ENCODE measurements at places on chromosomes 16 and 17.
A peak's percentile ranks its signal among the peaks of the same experiment; 100 is the strongest.

DNA sequence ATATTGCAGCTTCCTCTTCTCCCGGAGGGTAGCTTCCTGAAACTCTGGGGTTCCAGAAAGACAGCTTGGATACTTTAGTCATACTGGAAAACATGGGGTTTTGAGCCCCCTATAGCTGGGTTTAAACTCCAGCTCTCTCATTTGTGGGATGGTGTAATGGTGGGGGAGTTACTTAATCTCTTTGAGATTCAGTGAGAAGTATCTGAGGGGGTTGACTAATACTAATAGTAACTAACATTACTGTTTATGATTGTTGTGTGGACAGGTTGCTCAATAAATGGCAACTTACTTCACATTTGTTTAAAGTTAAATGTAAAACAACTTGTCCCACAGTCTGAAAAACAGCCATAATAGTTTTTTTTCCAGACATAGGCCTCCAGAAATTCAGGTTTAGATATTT lies 5.1 kb upstream of the SUZ12 start:
- no peak for DNase-seq

GRCh38 chr16:23182679-23183542 lies at the start of gene SCNN1G:
Gene SCNN1G (plus strand): TSS chr16:23182745. CDS start chr16:23186272, 3,527 bp downstream.
- DNase-seq: peak; percentile 12

DNA sequence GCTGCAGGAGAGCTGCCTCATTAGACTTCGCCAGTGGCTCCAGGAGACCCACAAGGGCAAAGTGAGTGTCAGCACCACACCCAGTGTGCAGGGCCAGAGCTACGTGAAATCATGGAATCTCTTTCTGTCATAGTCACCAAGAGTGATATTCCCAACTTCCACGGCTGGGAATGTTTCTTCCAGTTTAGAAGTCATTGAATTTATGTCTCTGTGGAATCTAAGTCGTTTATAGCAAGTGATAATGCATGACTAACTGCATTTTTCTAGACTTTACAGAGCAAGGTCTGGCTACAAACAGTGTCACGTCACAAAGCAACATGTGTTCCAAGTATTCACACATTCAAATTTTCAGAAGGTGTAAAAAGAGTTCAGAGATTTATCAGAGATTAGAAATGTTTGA lies 55.5 kb downstream of the SEC14L1 start:
- DNase-seq: no peak

GRCh38 chr17:41258406-41258805 lies 3.2 kb downstream of the KRTAP9-9 start:
- no peak for DNase-seq

GRCh38 chr17:18172531-18173278 lies 10.9 kb upstream of the ALKBH5 start:
- DNase-seq: no peak

- no peak for DNase-seq
Observed at GRCh38 chr16:85600530-85601271, 12.4 kb upstream of the GSE1 start.

DNA sequence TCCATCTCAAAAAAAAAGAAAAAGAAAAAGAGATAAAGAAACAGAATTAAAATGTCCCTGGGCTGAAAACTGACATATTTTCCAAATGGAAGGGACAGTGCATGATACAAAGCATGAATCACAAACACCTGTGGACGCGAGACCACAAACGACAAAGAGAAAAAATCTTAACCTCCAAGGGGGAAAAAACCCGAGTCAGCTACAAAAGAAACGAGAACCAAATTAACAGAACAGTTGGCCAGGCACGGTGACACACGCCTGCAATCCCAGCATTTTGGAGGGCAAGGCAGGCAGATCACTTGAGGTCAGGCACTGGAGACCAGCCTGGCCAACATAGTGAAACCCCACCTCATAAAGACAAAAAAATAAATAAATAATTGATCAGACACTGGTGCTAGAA lies 1.9 kb downstream of the TRAP1 start:
- no peak for DNase-seq

DNA sequence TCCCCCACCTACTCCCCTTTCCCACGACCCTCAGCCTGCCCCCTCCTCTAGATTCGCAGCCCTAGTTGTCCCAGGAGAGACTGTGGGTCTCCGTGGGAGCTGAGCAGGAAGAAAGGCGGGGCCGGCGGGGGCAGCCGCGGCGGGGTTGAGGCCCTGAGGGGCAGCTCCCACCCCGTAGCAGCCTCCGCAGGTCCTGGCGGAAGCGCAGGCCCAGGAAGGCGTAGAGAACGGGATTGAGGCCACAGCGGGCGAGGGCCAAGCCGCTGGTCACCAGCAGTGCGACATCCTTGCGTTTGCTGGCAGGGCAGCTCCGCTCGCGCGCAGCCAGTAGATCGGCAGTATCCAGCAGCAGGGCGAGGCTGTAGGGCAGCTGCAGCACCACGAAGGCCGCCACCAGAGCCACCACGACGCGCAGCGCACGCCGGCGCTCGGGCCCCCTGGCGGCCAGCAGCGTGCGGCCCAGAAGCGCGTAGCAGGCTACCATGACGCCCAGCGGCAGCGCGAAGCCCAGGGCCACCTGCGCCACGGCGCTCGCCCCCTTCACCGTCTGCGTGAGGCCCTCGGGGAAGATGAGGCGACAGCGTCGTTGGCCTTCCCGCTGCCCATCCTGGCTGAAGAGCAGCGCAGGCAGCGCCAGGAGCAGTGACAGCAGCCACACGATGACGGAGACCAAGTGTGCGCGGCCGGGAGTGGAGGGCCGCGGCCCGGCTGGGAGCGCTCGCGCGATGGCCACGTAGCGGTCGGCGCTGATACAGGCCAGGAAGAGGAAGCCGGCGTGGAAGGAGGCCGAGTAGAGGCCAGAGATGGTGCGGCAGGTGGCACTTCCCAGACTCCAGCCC lies 1.9 kb downstream of the CCR10 start:
- no peak for DNase-seq

DNA sequence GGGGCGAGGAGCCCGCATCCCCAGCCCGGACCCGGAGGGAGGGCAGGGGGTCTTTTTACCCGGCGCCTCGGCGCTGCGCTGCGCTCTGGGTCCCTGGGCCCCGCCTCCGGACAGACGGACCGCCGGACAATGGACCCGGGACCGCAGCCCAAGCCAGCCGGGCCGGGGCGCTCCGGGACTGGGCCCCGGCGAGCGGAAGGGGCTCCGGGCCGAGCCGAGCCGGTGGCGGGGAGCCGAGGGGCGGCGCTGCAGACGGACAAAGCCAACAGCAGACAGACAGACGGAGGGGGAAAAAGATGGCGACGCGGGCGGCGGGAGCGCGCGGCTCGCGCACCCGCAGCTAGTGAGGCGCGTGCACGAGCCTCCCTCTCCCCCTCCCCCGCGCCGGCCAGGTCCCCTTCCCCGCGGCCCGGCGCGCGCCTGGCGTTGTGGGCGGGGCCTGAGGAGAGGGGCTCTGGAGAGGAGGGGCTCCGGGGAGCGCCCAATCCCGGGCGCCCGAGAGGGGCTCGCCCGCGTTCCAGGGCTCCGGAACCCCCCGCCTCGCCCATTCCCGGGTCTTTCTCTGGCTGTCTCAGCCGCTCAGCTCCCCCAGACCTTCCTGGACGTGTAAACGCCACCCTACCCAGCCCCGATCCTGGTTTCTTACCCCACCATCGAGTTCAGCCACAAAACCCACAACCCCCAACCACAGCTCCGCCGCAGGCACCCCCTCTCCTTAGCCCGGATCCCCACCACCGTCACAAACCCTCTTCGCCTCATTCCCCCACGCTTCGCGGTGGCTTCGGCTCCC lies at the start of gene ZNF821:
Gene ZNF821 (minus strand): TSS at position 334 of the 790 bp plus-strand sequence. CDS start 4,236 bp downstream, outside the sequence.
- DNase-seq: no peak

DNA sequence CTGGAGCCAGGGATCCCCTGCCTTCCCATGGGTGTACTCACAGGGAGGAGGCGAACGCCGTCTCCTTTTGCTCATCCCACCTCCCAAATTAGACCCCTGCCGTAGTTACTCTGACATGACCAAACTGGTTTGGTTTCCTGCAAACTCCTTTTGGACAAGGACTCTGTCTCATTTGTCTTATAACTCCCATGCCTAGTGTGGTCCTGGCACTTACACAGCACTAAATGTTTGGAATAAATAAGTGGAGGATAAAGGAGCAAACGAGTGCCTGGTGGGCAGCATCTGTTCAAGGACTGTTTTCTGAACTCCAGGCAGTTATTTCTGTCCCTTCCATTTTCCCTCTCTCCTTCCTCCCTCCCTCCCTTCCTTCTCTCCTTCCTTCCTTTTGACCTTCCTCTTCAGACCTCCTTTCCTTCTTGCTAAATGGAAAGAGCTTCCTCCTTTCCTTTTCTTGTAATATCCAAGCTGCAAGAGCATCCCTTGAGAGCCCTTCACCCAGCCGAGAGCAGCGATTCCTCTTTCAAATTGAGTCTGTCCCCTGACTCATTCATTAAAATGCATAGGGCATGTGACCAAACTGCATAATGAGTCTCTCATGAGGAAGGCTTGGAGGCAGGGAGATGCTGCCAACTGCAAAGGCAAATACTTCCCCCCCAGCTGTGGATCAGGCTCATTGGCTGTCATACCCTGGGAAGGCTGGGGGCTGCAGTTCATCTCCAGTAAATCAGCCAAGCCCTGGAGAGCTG lies 36.8 kb downstream of the CHD9 start:
- DNase-seq: peak; percentile 44

DNA sequence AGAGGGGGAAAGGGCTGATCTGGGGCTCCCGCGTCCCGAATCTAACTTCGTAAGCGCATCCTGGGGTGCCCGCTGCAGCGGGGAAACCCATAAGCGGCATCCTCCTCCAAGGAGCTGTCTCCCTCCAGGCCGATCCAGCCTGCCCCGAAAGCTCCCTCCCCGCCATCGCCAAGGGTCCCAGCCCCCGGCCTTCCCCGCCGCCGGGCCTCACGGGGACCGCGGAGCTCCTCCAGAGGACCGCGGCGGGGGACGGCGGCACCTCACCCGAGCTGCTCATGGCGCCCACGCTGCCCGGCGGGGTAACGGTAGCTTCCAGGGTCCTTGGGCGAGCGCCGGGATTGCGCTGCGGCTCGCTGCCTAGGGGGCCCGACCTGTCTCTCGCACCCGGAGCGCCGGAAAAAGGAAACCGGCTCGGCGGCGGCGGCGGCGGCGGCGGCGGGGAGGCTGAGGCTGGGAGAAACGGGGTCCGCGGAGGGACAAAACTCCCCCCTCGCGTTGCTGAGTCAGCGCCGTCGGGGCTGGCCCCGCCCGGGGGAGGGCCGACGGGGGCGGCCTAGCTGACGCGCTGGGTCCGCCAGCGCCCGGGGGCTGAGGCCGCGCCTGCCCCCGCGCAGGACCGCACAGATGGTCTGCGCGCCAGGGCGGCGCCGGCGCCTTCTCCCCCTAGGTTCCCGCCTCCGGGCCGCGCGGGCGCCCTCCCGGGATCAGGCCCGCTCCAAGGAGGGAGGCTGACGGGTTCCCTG lies at the start of gene BLMH:
Gene BLMH (minus strand): TSS at position 402 of the 743 bp plus-strand sequence. CDS start 125 bp downstream, at position 277.
- no peak for DNase-seq

DNA sequence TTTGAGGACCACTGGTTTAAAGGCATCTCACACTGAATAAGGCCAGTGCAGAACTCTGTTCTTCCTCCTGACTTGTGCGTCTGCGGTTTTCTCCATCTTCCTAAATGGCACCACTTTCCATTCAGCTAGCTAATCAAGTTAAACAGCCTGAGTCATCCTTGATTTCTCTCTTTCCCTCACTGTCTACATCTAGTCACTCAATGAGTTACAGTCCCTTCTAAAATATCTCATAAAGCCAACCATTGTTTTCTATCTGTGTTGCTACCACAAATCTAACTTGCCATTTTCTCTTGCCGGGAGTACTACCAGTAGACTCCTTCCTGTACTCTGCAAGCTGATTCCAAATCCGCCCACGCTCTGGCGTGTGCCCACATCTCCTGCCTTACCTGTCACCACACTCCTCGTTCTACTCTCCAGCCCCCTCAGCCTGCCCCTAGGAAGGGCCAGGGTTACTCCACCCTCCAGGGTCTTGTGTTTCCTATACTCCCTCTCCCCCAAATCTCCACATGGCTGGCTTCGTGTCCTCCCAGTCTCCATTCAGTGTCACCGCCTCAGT lies 324.5 kb downstream of the SNX29 start:
- no peak for DNase-seq

DNA sequence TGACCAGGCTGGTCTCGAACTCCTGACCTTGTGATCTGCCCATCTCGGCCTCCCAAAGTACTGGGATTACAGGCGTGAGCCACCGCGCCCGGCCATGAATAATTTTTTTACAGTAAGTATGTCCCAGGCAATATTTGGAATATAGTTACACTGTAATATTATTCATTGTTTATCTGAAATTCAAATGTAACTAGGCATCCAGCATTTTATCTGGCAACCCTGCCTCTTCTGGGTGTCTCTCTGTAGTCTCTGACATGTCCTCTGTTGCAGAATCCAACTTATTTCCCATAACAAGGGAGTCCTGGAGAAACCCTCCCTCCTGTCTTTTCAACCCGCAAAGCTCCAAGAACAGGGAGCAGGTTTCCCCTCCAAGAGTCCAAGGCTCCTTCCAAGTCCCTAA lies 36.9 kb upstream of the MYH10 start:
- DNase-seq: no peak

DNA sequence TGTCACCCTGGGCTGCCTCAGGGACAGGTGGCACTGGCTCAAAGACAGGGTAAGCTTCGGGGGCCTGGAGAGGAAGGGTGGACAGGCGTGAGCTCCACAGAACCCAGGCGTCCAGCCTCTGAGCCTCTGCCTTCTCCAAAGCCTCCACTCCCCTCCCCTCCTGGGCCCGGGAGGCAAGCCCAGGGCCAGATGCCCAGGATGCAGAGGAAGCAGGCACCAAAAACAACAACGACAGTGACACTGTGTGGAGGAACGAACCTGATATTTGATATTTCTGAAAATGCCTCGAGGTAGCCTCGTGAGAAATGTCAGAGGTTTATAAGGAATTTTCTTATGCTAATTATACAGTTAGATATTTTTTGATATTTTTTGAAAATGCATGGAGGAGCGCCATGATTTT lies 6.0 kb downstream of the BCL7C start:
- no peak for DNase-seq

GRCh38 chr16:81755915-81756614 lies 23.0 kb upstream of the PLCG2 start:
- no peak for DNase-seq

DNA sequence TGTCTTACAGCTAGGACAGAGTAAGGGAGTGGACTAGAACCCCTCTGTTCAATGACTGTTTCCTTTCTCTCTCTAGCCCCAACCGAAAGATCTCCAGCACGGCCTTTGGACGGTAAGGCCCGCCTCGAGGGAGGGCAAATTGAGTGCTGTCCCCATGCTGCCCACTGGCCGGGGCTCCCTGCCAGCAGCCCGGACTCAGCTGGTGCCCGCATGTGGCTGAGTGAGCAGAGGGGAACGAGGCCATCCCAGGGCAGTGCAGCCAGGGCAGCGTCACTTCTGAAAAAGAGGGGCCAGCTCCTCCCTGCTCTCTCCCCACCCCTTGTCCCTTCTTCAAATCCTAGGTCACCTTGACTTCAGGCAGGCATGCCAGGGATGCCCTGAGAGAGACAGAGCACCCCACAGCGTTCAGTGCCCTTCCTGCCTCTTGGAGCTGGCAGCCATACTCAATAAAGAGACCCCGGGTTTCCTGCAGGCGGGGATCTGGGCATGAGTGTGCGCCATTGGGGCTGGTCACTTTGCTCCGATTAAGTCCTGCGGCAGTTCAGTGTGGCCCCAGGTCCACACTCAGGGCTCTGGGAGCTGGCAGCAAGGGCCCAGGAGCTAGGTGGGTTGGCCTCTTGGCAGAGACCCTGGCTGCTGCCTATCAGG lies 130.9 kb downstream of the RAB11FIP4 start:
- no peak for DNase-seq

GRCh38 chr16:30527635-30528178 lies 1.3 kb upstream of the ZNF768 start:
- no peak for DNase-seq

Data from NCI-H187 treated with DMSO at 0.1 percent for 48 hours (cell line).